Central memory CD8-positive, alpha-beta T cell (primary cell): ENCODE measurements at places on chromosomes 7 and 10.

DNA sequence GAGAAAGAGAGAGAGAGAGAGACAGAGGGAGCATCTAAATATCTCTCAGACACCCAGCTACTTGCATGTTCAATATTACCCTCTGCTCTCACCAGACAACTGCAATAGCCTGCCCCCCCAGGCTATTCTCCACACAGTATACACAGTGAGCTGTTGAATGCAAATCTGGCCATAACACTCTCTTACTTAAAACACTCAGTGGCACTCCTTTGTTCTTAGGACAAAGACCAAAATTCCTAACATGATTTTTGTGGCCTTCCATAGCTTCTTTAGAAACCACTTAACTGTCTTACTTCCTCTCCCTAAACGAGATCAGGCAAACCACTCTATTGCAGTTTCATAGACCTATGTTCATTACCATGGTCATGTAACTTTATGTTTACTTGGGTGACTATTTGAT, 903.6 kb upstream of the AUTS2 start:
- DNase-seq: no peak

DNA sequence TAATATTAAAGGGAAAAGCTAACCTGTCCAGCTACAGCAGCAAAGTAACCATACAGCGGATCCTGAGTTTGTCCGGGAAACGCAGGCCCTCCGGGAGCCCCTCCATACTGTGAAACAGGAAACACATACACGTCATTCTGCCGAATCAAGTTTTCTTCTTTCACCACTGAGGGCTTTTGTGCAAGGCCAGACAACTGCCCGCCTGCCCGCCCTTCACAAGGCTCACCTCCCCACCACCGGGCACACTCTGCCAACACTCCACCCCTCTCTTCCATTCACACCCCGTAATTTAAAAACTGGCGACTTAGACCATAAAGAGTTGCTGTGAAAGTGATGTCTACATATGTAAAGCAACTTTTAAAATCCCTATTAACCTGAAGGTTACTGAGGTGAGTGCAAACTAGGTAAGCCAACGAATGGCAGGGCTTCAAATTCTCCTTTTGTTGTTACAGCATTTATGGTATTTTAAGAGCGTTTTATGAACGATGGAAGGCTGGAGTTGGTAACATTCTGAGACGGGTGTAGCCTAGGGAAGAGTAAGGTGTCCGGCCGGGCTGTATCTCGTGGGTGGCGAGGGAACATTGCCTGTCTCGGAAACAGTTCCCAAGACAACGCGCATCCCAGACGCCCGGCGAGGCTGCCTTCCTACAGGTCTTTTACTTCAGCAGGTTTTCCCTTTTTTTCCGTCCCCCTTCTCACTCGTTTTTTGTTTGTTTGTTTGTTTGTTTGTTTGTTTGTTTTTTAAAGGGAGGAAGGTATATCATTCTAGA, 817 bp downstream of the SRI start:
- peak; percentile 18 for DNase-seq

DNA sequence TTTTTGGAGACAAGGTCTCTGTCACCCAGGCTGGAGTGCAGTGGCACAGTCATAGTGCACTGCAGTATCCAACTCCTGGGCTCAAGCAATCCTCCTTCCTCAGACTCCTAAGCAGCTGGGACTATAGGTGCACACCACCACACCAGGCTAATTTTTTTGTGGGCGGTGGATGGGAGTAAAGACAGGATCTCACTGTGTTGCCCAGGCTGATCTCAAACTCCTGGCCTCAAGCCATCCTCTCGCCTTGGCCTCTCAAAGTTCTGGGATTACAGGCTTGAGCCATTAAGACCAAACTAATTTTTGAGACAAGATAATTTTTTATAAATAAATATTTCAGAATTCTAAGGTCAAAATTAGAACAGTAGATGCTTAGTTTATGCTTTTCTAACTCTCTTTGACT, 80.8 kb upstream of the CAPZA2 start:
- no peak for DNase-seq

- no peak for DNase-seq
Observed at GRCh38 chr10:22837771-22838170, 90.1 kb upstream of the ARMC3 start.

- no peak for DNase-seq
Observed at GRCh38 chr7:44508328-44509030, 18.0 kb upstream of the NUDCD3 start.

- DNase-seq: no peak
Observed at GRCh38 chr7:2336626-2337299, 17.9 kb upstream of the EIF3B start.

DNA sequence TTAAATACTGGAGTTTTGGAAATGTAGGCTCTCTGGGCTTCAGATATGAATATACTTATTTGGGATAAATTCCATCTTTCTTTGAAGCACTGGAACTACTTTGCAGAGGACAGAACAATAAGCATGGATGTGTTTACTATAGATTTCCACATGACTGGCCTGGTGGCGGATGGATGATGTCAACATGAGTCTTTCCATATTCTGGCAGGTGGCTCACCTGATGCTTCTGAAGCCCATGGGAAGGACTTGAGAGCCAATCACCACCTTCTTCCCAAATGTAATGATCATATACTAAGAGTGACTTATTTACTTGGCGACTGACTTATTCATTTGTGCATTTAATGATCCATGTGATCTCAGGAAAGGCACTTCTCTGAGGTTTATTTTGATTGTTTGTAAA, 110.5 kb downstream of the FANK1 start:
- no peak for DNase-seq

DNA sequence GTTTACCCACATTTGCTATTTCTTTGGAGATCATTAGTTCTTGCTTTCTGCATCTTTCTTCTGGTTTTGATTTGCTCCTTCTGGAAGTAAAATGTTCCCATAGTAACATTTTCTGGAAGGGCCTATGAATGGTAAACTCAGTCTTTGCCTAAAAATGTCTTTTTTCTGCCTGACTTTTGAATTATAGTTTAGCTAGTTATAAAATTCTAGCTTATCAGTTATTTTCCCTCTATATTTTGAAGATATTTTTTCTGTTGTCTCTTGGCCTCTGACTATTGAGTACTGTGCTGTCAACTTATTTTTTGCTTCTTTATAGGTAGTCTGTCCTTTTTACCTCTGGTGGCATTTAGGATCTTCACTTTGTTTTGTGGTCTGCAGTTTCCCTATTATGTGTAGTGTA, 21.6 kb upstream of the MTURN start:
- DNase-seq: no peak

GRCh38 chr7:55188590-55189138, 169.8 kb downstream of the EGFR start:
- DNase-seq: no peak

GRCh38 chr7:157386979-157387800, 50.4 kb downstream of the DNAJB6 start:
- peak; percentile 88 for DNase-seq

DNA sequence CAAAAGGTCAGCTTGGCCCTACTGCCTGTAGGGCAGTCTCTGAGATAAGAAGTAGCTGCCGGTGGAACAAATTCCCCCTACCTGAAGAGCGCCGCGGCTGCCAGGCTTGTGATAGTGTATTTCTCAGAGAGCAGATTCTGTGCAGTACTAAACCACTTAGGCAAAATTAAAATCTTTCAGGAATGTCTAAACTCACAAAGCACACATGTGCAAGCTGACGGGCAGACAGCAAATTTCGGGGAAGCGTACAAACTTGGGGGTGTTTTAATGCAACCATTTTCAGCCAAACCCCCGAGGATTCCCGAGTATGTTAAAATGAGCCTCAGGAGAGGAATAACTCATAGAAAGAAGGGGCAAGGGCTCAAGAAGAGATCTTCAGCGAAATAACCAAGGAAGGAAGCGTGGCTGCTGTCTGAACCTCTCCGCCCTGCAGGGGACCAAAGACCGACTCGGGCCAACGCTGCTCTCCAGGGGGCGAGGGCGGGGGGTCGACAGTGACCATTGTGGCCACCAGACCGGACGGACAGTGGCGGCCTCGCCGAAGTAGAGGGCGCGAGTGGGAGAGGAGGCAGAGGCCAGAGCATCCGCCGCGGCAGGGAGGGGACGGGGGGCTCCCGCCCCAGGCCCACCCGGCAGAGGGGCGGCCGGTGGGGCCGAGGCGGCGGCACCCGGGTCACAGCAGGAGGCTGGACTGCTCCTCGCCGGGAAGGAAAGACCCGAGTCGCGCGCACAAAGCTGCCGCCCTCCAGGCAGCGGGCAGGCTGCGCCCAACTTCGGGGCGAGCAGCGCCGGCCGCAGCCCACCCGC, 819 bp downstream of the HYCC1 start:
- DNase-seq: no peak

DNA sequence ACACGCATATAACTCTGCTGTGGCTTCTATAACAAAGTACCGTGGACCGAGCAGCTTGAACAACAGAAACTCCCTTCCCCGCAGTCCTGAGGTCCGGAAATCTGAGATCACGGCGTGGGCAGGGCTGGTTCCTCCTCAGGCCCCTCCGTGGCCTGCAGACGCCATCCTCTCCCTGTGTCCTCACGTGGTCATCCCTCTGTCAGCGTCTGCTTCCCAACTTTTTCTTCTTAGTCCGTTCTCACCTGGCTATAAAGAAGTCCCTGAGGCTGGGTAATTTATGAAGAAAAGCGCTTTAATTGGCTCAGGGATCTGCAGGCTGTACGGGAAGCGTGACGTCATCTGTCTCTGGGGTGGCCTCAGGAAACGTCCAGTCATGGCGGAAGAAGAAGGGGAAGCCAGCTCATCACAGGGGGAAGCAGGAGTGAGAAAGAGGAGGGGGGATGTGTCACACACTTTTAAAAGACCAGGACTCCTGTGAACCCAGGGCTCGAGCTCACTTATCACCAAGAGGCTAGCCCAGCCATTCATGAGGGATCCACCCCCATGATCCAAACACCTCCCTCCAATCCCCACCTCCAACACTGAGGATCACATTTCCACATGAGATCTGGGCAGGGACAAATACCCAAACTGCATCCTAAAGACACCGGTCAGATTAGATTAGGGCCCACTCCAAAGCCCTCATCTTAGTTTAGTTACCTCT, 91.2 kb upstream of the INSIG1 start:
- DNase-seq: no peak

GRCh38 chr10:71319042-71319799, at the start of gene SLC29A3:
SLC29A3 (plus strand) TSS chr10:71319259; CDS start chr10:71319310, 51 bp downstream.
- peak; percentile 75 for DNase-seq

DNA sequence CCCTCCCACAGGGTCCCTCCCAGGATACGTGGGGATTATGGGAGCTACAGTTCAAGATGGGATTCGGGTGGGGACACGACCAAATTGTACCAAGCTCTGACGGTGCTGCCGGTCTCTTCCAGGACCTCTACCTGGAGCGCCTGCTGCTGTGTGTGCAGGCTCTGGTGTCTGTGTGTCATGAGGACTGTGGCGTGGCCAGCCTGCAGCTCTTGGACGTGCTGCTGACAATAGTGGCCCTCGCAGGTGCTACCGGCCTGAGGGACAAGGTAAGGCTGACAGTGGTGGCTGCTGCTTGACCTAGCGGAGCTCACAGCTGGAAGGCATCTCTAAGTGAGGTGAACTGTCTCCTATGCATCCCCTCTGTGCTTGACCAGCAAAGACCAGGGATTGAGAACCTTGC, 34.5 kb upstream of the PRKAR1B start:
- no peak for DNase-seq

DNA sequence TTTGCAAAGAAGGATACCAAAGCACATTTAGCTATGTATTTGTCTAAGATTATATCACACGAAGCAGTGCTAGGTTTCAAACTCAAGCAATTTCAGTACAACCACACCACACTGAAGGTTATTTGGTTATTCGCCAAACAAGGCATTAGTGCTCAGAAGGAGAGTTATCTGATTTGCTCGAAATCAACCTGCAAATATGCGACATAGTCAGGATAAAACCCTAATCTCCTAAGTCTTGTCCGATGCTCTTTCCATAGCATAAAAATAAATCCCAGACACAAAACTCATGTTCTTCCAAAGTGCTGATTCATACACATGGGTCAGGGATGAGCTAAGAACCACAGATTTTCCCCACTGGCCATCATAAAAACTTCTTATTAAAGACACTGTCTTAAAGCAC, 1288.0 kb upstream of the SORCS1 start:
- no peak for DNase-seq

DNA sequence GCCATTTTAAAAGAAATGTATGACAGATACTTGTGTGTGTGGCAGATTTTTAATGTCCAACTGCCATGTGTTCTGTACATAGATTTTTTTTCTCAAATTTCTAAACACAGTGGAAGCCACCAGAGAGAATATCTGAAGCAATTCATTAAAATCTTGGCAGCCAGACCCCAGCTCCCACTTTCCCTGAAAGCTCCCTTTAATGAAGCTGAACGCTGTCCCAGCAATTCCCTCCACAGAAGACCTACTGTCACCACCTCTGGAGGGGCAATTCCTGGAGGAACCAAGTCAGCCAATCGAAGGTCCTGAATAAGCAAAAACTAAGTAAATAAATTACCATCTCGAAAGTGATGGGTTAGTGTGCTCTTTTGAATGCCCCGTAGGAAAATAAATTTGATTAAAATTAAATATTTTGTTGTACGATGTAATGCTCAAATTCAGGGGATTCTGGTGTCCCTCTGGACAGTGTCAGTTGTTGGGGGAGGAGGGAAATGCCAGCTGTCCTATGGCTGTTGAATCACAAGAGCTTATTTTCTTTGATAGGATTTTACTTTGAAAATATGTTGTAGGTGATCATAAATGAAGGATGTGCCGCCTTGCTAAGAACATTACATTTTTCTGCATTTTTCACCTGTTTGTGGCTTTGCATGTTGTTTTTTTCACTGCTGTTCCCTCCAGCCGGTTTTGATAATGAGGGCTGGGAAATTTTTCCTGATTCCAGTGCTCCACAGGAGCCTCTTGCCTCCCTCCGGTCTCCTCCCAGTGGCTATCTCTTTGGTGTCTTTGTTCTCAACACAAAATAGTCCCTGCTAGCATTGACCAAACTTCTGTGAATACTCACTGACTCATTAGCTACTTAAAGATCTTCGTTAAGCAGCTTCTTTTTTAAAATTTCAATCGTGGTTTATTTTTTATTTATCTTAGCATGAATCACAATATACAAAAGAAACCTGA, 9.2 kb upstream of the GSAP start:
- no peak for DNase-seq

DNA sequence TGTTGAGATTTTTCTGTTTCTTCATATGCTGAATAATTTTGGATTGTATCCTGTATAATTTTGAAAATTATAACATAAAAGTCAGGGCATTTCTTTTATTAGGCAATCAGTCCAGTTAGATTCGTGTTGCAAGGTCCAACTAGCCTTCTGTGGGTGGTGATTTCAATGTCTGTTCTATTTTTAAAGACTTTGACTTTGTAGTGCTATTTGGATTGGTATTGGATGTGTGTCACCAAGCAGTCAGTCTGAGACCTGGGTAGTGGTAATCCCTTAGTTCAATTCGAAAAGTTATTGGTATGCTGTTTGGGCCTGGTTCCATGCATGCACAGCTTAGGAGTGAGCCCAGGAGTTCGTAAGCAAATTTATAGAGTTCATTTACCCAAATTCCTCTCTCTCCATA, 82.2 kb downstream of the EPDR1 start:
- DNase-seq: no peak
